ENCODE measurements at places on chromosomes 11 and 22.

- no peak for DNase-seq
Observed at GRCh38 chr11:1117992-1118391, 39.8 kb upstream of the MUC5AC start.

- no peak for DNase-seq
Observed at GRCh38 chr11:70142221-70142875, 60.7 kb upstream of the FADD start.

GRCh38 chr11:17923217-17923616, 89.6 kb downstream of the SERGEF start:
- no peak for DNase-seq

DNA sequence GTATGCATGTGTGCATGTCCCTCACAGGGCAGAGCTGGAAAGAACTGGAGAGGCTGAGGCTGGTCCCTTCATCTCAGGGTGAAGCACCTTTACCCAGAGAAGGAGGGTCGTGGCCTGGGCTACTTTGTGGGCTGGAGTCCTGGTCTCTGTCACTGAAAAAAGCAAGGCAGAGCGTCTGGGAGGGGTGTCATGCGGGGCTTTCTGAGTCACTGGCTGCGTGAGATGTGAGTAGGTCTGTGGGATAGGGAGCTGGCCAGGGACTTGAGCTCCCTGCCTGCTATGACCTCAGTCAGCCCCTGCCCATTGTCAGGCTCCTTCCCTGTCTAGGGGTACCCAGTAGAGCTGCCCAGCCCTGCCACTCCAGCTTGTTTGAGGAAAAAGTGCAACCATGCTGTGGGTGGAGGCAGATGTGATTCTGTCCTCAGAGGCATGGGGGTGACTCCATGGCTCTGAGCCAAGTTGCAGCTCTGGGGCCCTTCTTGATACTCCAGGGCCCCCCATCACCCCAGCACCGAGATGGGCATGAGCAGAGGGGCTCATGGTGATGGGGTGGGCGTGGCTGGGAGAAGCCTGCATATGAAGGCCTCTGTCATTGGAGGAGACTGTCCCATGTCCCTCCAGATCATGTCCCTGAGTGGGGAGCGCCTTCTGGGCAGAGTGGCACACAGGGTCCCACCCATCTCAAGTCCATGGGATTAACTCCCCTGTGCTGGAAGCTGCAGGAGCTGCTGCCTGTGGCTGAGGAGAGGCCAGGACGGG, 27.8 kb downstream of the KCNQ1 start:
- no peak for DNase-seq

DNA sequence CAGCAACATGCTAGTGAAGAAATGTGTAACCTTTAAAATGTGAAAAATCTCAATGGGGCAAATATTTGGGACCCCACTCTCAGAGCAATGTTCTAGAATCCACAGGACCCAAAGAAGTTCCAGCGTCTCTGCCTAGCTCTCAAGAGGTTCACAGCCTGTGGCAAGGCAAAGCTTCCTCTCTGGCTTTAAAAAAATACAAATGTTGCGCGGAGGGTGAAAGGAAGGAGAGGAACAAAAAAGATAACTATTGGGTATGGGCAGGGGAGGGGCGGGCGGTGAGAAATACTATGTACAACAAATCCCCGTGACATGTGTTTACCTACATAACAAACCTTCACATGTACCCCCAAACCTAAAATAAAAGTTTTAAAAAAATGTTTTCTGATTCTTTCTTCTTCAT, 53.6 kb downstream of the PITPNB start:
- no peak for DNase-seq

DNA sequence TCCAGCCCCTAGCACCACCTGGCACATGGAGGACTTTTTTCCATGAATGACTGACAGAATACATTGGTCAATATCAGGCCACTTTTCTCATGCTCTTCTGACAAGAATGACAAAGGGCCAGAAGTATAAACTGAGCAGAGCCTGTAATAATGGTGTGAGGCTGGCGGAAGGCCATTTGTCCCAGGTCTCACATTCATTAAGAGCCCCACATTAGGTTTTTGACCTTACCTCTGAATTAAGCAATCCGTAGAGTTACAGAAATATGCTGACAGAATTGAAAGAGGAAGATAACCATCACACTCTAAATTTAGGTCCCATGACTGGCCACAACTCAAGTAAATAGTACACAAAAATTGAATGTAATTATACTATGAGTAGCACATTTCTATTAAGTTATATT, 55.2 kb downstream of the SYT9 start:
- DNase-seq: no peak

- DNase-seq: no peak
Observed at GRCh38 chr11:84847842-84848241, 779.3 kb downstream of the DLG2 start.

DNA sequence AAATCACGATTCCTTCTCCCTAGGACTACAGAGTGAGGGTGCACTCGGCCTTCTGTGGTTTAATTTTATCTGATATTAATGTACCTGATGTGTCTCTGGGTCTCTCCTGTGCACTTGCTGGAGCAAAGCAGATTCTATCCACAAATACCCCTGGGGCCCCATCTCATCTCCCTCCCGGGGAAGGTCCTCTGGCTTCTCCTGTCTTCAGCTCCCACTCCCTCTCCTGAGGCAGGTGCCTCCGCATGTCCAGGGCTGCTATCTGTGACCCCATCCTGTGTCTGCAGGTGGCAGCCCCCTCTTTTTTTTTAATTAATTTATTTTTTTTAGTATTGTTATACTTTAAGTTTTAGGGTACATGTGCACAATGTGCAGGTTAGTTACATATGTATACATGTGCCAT, 558.7 kb downstream of the BRD1 start:
- DNase-seq: no peak

DNA sequence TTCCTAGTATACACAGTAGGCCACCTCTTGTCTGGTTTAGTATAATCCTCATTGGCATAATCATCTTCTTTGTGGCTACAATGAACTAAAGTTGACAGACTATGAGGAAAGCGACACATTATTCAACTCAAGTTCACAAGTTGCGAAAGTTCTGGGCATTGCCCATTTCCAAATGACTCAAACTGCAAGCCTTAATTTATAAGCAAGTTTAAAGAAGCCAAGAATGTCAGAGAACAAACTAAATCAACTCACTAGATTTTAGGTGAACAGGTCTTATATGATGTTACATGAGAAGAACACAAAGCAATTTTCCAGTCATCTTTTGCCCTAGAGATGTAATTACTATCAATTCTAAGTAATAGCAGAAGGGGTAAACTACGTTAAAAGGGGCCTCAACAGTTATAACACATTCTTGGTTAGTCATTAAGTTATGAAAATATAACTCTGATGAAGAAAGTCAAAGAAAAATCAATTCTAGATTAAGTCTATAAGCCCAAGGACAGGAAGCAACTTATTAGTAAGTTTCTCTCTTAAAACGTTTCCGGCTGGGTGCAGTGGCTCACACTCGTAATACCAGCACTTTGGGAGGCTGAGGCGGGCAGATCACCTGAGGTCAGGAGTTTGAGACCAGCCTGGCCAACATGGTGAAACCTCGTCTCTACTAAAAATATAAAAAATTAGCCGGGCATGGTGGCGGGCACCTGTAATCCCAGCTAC, 21.5 kb downstream of the PICALM start:
- no peak for DNase-seq

DNA sequence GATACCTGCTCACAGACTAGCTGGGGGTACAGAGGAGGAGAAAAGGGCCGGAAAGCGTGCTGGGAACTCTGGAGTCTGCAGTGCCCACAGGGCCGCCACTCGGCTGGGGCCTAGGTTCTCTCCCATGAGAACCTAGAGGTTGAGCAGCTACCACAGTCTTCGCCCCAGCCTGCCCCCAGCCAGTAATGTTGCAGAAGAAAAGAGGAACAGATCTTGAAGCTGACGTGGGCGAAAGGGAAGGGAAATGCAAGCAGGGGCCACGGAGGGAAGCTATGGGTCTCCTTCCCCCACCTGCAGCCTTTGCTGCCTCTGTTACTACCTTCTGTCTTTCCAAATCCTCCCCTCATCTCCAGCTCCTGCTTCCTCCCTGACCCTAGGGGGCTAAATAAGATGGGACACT, 28.8 kb upstream of the P2RY2 start:
- DNase-seq: peak; percentile 21

DNA sequence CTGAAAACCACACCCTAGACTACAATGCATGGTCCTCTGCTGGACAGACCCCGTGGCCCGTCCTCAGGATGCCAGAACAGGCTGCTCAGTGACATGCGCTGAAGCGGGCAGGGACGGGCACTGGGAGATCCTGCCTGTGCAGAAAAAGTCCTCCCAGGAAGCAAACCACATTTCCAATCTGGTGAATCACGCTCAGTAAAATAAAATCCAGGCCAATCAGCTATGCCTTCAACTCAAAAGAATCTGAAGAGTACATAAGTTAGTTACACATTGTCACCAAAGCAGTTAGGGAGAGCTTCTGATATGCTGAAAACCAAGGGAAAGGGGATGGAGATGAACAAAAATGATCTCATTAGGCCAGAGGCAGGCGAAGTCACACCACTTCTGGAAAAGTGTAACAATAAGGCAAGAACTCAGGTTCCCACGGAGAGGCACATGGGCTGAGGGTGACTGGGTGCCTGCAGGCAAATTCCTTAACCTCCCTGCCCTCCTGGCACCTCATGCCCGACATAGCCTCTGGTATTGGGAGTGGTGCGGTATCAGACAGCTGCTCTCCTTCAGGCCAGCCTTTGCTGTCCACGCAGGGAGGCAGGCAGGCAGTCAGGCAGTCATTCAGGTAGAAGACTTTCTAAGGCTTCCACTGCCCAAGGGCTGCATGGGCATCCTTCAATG, 66.4 kb downstream of the APOL5 start:
- DNase-seq: no peak

DNA sequence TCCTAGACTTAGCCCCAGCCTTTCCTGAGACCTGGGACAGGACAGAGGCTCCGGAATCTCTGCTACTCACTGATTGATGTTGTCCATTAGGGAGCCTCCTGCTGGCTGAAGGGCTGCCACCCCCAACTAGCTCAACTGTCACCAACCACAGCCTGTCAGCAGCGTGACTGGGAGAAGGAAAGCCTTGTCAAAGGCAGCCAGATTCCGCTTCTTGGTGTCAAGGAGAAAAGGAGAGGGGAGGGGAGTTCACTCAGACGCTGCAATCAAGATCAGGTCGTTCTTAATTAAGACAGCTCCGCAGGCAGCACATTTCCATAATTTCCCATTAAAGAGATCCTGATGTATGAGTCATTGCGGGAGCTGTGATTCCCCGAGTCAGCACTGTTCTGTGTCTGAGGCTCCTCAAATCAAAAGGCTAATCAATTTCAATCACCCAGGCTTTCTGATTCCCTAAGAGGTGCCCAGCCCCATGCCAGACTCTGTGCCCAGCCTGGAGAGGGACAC, 152.8 kb upstream of the ZBED5 start:
- peak; percentile 5 for DNase-seq

- DNase-seq: no peak
Observed at GRCh38 chr11:43962383-43963278, 20.2 kb downstream of the C11orf96 start.

- DNase-seq: no peak
Observed at GRCh38 chr11:9784602-9785315, 120.9 kb downstream of the SWAP70 start.

- no peak for DNase-seq
Observed at GRCh38 chr22:25025491-25026400, 73.2 kb downstream of the KIAA1671 start.

GRCh38 chr11:107478922-107479321, 21.3 kb upstream of the CWF19L2 start:
- DNase-seq: no peak

DNA sequence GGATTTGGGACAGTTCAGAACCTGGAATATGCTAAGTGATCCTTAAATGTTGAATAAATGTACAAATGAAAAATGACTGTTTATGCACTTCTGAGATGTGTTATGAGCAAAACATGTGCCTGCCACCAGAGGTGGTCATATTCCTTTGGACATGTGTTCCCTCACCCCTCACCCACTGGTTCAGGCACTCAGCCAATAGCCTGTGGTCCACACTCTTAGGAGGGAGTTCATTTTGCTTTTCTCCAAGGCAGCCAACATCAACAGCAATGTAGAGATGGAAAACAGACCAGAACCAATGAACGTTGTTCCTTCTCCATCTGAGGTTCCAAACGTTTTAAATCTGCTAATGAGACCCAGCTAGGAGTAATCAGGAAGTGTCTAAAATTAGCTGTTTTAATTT, 44.0 kb downstream of the RPUSD4 start:
- DNase-seq: no peak

- no peak for DNase-seq
Observed at GRCh38 chr11:35812828-35813227, 131.0 kb upstream of the LDLRAD3 start.

DNA sequence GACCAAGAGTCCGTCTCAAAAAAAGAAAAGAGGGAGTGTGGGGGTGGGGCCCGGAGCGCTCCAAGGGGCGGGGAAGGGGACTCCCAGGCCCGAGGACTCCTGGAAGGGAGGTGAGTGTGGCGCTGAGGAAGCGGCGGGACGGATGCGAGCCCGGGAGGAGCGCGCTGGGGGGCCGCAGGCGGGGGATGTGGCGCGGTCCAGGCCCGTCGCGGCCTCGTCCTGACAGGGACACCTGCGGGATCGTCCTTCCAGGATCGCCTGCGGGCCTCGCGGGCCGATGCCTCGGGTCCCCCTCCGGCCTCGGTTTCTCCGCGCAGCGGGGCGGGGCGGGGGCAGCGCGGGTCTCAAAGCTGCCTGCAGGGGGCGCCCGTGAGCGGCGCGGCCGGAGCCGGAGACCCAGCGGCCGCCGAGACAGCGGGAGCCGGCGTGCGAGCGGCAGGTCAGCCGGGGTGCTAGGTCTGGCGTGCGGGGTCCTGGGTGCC, 3.8 kb upstream of the ADORA2A start:
- peak; percentile 17 for DNase-seq

- no peak for DNase-seq
Observed at GRCh38 chr11:111659201-111660115, 57.2 kb downstream of the SIK2 start.

- no peak for DNase-seq
Observed at GRCh38 chr11:88544656-88545280, 207.2 kb upstream of the CTSC start.

DNA sequence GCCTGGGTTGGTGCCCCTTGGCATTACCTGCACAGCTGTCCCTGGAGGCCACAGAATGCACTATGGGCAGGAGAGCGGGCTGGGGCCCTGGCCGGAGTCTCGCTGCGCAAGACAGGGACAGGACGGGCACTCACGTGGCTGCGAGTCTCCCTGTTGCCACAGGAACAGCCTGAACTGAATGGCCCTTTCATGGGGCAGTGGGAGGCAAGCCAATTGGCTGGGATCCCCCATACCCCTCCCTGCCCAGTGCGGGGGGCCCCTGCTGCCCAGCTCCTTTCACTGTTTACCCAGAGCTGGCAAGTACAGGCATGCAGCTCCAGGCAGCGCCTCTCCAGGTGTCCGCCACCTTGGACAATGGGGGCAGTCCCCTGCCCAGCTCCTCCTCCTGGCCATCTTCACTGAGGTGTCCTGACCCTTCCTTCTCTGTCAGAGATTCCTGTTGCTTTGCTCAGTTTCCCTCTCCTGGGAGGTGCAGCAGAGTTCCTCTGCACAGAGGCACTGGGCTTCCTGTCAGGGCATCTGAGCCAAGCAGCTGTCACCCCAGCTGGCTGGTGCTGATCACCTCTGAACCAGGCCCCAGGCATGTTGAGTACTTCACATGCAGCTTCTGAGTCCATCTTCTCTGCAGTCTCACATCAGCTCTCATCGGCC, 5.2 kb downstream of the USP2 start:
- DNase-seq: peak; percentile 79
